Bronchial smooth muscle cell (primary cell): ENCODE measurements at places on chromosomes 5 and 9. TPM values are rescaled to one million over a fixed set of nuclear protein-coding genes. Genes with fewer than 3 reads are reported as not detected.

The TOMM5 gene
- total RNA-seq = 148 and 160 TPM in 2 replicates

The FRRS1L gene
- total RNA-seq = 0.16 and 0.52 TPM in 2 replicates

The FLT4 gene
- total RNA-seq = 0.09 and 0.16 TPM in 2 replicates

The PPP3R2 gene
- total RNA-seq = 0.09 TPM in 1 of 2 replicates, not detected in the other

The SPINK1 gene
- total RNA-seq = not detected in 2 replicates

The GFRA3 gene
- 0.09 TPM in 1 of 2 replicates, not detected in the other for total RNA-seq

The BARX1 gene
- not detected in 2 replicates for total RNA-seq

The BSPRY gene
- total RNA-seq = not detected in 2 replicates

The ARL15 gene
- 20.8 and 26.9 TPM in 2 replicates for total RNA-seq

The SAXO1 gene
- total RNA-seq = 0.09 and 0.16 TPM in 2 replicates

The SLC34A3 gene
- not detected in 2 replicates for total RNA-seq

The GARIN3 gene
- total RNA-seq = not detected in 2 replicates

The SLC28A3 gene
- 0.09 and 0.16 TPM in 2 replicates for total RNA-seq

The RGS7BP gene
- total RNA-seq = not detected in 2 replicates

The AK6 gene
- total RNA-seq = 43.0 and 54.5 TPM in 2 replicates

The PCDHB11 gene
- total RNA-seq = 0.16 and 0.69 TPM in 2 replicates

The PARP8 gene
- total RNA-seq = 7.1 and 8.0 TPM in 2 replicates
